ENCODE measurements at places on chromosomes 4 and X.

DNA sequence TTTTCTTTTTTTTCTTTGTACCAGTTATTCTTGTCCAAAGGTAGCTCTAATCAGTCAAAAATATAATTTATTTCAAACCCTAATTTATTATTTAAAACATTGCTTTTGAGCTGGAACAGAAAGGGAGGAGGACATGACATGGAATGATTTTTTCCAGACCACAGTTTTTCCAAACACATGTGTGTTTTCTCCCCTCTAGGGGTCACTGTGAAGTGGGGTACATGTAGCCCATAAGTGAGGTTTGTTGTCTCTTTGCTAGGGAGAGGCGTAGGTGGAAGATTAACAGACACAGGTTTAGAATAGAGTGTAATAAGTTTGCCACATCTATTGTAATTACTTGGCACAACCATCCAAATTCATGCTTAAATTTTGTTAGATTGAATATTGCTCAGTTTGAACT, 83.0 kb downstream of the TNIP2 start:
- no peak for DNase-seq

DNA sequence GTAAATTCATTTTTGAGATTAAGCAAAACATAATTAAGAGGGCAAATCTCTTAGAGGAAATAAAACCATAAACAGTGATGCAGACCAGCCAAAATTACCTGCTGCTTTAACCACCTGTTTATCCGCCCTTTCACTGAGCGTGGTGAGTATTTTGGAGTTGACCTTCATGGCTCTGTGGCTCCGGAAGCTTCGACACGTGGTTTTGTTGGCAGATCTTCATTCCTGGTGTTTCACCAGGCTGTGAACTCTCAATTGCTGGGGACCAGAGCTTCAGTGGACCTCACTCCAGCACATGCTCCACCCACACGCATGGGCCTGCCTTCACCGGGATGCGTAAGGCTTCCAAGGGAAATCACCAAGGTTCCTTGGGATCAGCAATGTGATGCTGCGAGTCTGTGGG, 83.8 kb downstream of the FHDC1 start:
- DNase-seq, result no peak

DNA sequence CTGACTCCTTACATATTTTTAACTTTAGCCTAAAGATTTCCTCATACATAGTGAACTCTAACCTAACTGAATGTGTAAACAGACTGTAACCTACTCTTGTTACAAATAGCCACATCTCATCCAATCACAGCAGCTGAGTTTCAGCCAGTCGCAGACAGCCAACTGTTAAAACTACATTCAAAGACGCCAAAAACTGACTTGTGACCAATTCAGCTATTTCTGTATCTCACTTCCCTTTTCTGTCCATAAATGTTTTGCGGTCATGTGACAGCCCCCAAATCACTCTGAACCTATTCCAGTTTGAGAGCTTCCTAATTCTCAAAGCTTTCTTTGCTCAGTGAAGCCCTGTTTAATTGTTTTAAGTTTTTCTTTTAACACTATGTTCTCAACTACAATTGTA, 2731.9 kb downstream of the ARAP2 start:
- no peak for DNase-seq

DNA sequence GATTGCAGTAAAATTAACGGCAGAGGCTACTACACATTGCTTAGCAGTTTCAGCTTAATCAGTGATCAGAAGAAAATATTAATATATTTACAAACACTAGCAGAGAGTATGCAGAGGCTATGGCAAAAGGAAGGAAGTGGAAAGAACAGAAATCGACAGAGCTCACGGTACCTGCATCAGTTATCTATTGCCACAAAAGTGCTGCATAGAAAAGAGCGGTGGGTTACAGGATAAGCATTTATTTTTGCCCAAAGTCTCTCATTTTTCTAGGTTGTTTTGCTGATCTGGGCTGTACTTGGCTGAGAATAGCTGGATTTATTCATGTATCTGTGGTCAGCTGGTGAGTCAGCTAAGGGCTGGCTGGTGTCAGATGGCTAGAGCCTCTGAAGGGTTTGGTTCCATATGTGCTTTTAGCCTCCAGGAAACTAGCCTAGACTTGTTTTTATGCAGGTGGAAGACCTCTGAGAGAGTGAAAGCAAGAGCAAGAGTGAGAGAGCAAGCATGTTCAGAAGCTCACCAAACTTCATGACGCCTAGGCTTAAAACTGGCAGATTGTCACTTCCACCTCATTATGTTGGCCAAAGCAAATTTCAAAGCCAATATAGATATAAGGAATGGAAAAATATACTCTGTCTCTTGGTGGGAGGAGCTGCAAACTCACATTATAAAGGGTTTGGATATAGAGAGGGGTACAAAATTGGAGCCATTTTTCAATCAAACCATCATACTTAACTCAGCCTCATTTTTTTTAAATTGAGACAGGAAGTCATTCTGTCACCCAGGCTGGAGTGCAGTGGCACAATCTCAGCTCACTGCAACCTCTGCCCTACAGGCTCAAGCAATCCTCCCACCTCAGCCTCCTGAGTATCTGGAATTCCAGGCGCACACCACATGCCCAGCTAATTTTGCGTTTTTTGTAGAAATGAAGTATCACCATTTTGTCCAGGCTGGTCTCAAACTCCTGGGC, 153.2 kb upstream of the RPL34 start:
- no peak for DNase-seq

- DNase-seq, result no peak
These were observed 14.8 kb downstream of the APOOL start for GRCh38 chrX:85018471-85018870.

GRCh38 chrX:130705591-130705990, 197.4 kb downstream of the ENOX2 start:
- DNase-seq, result no peak

- no peak for DNase-seq
These were observed 19.4 kb upstream of the SLC25A6 start for GRCh38 chrX:1411326-1411725.

DNA sequence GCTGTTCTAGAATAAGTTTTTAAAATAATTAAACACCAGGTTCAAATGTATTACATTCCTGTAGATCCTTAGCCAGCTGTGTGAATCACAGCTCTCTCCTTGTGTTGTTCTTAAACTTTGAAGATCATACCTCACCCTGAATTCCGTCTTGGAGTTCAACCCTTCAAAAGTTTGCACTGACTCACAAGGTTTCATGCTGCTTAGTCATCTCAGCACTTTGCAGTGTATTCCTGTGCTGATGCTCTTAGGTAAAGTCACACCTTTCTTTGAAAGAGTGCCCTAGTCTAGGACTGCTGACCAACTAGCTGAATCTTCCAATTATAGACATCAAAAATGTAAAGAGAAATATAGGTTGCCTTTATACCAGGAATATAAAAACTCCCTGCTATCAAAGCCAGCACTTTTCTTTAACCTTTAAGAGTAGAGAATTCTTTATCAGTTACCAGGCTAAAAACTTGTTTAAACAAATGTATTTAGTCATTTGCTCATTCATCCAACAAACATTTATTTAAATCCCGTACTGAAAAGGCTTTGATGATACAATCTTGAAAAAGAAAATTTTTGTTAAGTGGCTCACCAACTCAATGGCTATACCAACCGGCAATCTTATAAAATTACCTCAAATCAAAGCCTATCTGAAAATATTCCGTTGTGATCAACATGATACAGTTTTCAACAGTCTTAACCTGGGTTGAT, 169.7 kb downstream of the RAP1GDS1 start:
- no peak for DNase-seq

DNA sequence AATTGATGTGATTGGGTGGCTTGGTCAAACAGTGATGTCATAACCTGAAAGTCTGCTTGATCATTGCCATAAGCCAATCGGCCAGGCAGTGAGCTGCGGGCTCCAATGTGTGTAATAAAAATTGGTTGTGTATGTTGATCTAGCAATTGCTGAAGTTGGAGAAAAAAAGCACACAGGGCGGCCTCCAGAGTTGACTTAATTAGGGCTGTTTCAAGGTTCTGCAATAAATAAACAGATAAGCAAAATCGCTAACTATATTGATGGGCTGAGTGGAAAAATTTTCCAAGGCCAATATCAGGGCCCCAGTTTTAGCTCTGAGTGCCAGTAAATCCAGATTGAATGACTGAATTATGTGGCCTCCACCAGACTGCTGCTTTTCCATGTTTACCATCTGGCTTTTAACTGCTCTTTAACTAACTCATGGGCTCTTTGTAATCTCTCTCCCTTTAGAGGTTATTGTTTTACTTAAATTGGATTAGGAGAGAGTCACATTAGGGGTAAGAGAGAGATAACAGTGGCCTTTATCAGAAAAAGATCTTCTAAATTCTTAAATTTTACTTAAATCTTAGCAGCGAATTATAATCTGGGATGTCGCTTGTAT, 160.6 kb upstream of the WDFY3 start:
- DNase-seq, result no peak

- no peak for DNase-seq
These were observed 38.5 kb upstream of the IQSEC2 start for GRCh38 chrX:53319614-53320542.

DNA sequence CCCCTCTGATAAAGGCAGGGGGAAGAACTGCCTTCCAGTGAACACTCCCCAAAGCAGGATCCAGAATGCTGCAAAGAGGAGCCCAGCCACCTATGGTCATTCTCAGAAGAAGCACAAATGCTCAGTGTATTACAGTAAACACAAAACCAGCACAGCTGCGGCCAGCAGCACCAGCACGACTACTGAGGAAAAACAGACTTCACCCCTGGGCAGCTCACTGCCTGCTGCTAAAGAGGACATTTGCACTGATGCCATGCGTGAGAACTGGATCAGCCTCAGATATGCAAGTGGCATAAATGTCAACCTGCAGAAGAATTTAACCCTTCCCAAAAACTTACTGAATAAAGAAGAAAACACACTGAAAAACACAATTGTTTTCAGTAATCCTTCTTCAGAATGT, 80.2 kb upstream of the TLR2 start:
- DNase-seq, result no peak

DNA sequence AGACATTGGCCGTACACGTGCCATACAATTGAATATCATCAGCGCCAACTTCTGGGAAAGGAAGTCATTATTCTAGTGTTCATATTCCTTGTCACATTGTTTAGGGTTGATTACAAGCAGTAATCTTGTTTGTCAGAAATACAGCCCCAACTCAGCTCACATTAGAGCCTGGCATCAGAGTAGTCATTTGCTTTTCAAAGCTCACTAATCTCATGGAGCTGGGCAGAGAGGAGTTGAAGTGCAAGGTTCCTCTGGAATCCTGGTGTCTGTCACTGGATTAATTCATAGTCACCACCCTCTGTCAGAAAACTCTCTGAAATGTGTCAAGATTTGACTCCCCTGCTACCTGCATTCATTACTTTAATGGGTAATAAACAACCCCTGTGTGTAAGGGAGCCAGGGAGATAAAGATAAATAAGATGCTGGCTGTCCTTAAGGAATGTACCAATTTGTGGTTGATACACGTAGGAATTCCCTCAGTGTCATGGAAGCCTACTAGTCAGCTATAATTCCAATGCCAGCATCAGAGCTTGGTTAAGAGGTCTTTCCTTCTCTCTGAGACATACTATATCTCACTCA, 43.7 kb upstream of the S100G start:
- DNase-seq, result no peak

GRCh38 chrX:97416461-97416860, 532.8 kb downstream of the RPA4 start:
- no peak for DNase-seq

DNA sequence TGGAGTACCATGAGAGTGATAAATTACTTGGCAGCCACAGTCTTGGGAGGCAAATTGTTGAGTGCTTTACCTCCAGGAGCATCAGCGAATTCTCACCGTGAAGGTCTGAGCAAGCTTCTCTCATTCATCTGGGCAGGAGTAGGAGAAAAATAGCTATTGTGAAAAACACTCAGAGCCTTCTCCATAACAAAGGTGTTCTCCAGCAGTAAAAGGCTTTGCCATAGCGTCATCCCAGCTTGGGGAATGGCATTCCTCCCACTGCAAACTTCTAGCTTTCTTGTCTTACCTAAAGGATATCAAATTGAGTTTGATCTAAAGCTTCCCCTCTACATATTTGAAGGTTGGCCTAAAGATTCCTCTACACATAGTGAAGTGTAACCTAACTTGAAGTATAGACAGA, 29.8 kb upstream of the MAGEA11 start:
- DNase-seq, result no peak

DNA sequence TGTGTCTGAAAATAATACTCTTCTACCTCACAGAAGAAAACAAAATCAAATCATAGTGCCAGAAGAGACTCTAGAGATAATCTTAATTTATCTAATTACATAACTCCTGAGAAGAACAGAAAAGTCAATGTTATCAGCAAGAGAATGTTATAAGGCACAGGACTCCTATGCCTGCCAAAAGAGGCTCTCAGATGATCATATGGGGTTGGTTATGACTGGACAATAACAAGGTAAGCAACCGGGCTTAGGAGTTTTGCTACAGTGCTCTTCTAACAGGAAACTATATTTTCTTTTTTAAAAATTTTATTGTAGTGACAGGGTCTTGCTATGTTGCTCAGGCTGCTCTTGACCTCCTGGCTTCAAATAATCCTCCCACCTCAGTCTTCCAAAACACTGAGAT, 3.5 kb upstream of the C4orf17 start:
- no peak for DNase-seq

DNA sequence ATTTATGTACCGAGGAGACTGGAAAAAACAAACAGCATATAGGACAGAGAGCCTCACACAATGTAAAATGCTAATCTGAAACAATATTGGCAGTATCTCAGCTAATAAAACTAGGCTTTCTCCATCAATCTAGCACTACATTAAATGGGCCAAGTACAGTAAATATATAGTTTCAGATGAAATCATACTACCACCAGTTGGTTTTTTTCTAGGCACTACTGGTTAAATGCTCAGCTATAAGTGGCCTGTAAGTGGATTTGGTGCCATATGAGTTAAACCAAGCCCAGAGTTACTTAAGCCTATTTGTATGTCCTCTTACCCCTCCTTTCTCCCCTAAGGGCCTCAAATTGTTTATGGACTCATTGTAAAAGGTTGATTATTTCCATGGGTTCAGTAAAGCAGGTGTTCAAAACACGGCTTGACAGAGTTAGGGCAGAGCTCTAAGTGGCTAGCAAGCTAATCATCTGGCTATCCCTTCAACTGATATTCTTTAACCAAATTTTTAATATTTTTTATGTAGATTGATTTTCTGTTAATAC, 57.5 kb downstream of the FAM13A start:
- no peak for DNase-seq

- no peak for DNase-seq
These were observed 3.2 kb upstream of the TLR10 start for GRCh38 chr4:38785901-38786402.

GRCh38 chrX:70026112-70026850, 23.5 kb downstream of the AWAT2 start:
- DNase-seq, result no peak

GRCh38 chr4:176377780-176378179, 58.0 kb downstream of the SPCS3 start:
- no peak for DNase-seq

DNA sequence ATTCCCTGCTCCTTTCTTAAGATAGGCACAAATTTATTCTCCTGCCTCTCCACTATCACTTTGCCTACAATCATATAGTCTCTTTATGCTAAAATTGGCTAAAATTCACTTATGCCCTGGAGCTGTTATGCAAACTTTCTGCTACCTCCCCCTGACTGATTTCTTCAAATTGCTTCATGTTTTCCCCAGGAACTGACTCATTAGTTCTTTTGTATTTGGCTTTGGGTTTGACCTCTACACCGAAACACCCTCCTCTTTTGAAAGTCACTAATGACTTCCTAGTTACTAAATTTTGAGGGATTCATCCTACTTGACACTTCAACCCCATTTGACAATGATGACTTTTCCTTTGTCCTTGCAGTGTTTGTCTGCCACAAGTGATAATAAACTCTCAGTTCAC, 222.6 kb downstream of the NDST4 start:
- DNase-seq, result no peak

GRCh38 chr4:135244696-135245095, 1043.1 kb upstream of the PABPC4L start:
- no peak for DNase-seq
